A673 (cell line): ENCODE measurements at places on chromosomes 4 and X. TPM values are rescaled to one million over a fixed set of nuclear protein-coding genes. Genes with fewer than 3 reads are reported as not detected.

The EDA2R gene
- total RNA-seq, result 0.09 TPM in 1 of 2 replicates, not detected in the other

DNA sequence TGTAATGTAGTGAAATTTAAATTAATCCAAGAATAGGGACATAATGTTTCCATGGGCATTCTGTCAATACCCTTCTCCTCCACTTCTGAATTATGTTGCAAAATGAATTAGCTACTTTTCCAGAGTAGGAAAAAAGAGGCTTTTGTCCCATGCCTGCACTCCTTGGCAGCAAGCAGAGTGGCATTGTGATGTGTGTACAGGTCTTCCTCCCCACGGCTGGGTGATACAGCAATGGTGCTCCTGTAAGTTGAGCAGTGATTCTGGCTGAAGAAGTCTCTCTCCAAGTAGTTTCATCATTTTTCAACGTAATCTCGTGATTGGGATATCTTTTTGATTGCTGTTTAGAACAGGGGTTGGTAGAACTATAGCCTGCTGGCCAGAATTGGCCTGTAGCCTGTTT, 59.9 kb downstream of the KIT start:
- no peaks in the 10 kb centered on the region for H3K27me3 ChIP-seq
- DNase-seq, result no peak
- no peaks in the 10 kb centered on the region for H3K4me1 ChIP-seq
- no peaks in the 10 kb centered on the region for H3K36me3 ChIP-seq

The MFAP3L gene
- total RNA-seq, result 7.6 and 8.3 TPM in 2 replicates

DNA sequence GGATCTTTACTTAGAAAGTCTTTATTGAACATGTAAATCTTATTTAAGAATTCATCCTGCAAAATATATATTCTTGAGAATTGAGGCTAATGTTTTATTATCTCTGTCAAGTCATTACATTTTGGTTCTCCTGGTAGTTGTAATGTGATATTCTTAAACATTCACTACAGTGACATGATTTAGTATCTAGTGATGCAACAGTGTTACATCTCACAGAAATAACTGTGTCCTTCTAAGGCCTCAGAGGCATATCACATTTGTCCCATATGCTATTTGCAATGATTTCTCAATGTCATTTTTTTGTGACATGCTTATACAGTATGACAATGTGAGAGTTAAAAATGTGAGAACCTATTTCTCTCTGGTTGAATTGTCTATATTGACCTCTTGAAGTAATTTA, 34.1 kb downstream of the PRRG1 start:
- no peak overlapping the region for H3K4me3 ChIP-seq
- H3K36me3 ChIP-seq, result no peaks in the 10 kb centered on the region
- no peak overlapping the region for H3K27ac ChIP-seq

DNA sequence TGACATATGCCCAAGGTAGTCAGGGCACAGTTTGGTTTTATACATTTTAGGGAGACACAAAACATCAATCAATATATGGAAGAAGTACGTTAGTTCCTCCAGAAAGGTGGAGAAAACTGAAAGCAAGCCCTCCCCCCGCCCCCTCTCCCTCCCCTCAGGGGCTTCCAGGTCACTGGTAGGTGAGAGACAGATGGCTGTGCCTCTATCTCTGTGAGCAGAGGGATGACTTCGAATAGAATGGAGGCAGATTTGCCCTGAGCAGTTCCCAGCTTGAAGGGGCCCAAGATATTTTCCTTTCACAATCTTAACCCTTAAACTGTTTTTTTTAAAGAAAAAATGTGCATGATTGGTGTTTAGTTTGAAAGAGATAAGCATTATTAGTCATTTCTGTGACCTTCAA, 114.0 kb downstream of the PCDH10 start:
- H3K4me3 ChIP-seq, result no peak overlapping the region
- no peaks in the 10 kb centered on the region for H3K4me1 ChIP-seq
- no peak overlapping the region for H3K27ac ChIP-seq
- no peaks in the 10 kb centered on the region for H3K27me3 ChIP-seq
- DNase-seq, result no peak

DNA sequence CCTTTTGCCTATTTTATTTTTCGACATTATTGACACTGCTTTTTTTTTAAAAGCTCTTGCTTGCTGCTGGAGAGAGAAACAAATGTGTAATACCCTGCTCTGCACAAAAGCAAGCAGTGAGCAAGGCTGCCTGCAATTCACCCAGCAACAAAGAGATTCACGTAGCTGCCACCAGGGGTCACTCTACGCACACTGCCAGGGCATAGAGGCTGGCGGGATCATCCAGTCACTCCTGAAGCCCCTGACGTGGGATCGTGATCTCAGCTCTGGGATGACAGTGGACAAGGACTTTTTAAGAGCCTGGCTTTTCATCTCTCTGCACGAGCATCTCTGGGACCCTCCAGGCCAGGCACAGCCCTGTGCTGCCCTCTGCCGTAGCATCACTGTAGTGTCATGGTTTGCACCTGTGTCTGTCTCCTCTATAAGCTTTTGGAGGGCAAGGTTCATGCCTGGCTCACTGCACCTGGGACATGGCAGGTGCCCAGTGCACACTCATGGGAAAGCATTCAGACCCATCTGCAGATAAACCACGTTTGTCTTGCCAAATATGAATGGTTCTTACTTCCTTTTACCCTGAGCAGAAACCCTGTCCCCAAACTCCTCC, 19.8 kb downstream of the C4orf50 start:
- no peak overlapping the region for H3K27ac ChIP-seq
- DNase-seq, result peak; percentile 77
- H3K4me3 ChIP-seq, result no peak overlapping the region
- no peaks in the 10 kb centered on the region for H3K36me3 ChIP-seq
- H3K27me3 ChIP-seq, result peaks cover 34% of the 10 kb centered on the region

DNA sequence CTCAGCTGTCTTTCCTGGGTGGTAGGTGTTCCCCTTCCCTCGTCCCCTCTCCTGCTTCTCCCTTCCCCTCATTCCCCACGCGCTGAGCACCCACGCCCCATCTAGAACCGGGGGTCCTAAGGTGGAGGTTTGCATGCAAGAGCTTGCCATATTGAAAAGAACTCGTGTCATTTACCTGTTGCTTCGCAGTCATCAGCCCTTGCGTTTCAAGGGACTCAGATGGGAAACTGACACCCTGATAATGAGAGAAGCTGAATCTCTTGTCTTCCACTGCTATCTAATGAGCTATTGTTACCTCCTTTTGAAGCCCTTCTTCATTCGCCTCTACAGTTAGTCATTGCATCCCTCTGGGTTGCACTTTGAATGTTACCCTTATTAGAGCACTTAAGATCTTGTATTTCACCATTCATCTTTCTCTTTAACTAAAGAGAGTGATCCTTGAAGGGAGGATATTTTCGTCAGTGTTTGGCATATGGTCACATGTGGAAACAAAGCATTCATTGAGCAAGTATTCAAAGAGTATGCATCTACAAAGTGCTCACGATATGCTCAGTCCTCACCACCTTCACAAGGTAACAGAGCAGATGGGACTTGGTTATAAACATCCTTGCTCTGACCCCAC, 25.7 kb downstream of the ARL9 start:
- DNase-seq, result no peak
- no peaks in the 10 kb centered on the region for H3K4me1 ChIP-seq
- H3K4me3 ChIP-seq, result peak overlapping the region; percentile 46
- H3K36me3 ChIP-seq, result no peaks in the 10 kb centered on the region

GRCh38 chrX:41728125-41728524, 4.1 kb downstream of the GPR82 start:
- no peaks in the 10 kb centered on the region for H3K4me1 ChIP-seq
- H3K4me3 ChIP-seq, result no peak overlapping the region
- no peaks in the 10 kb centered on the region for H3K36me3 ChIP-seq
- no peak overlapping the region for H3K27ac ChIP-seq
- no peak for DNase-seq

The AGTR2 gene
- total RNA-seq, result not detected in 2 replicates

The HERC5 gene
- 0.54 and 1.2 TPM in 2 replicates for total RNA-seq

DNA sequence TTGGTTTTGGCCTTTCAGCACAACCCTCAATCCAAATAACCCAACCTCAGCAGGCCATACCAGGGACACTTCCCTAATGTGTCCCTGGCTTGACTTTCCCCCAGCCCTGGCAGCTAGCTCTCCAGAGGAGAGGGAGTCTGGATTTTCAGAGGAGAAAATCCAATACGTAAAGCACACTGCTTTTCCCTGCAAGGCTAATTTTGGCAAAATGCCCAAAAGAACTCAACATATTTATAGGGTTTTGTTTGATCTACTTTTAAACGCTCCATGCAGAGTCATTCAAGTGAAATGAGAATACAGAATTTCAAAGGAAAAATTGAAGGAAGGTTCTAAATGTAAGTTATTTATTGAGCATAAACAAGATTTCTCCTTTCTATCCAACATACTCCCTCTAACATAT, 167.2 kb downstream of the SH3KBP1 start:
- peaks cover 4% of the 10 kb centered on the region for H3K27me3 ChIP-seq
- H3K36me3 ChIP-seq, result no peaks in the 10 kb centered on the region
- no peaks in the 10 kb centered on the region for H3K4me1 ChIP-seq
- no peak for DNase-seq

The TMEM187 gene
- total RNA-seq, result 2.8 and 6.8 TPM in 2 replicates

GRCh38 chr4:149279331-149279730, 536.3 kb downstream of the IQCM start:
- peak overlapping the region; percentile 43 for H3K4me3 ChIP-seq
- H3K27me3 ChIP-seq, result no peaks in the 10 kb centered on the region
- H3K36me3 ChIP-seq, result no peaks in the 10 kb centered on the region
- peaks cover 17% of the 10 kb centered on the region for H3K4me1 ChIP-seq
- peak; percentile 58 for DNase-seq

The SLIT2 gene
- total RNA-seq, result 59.7 and 70.6 TPM in 2 replicates

DNA sequence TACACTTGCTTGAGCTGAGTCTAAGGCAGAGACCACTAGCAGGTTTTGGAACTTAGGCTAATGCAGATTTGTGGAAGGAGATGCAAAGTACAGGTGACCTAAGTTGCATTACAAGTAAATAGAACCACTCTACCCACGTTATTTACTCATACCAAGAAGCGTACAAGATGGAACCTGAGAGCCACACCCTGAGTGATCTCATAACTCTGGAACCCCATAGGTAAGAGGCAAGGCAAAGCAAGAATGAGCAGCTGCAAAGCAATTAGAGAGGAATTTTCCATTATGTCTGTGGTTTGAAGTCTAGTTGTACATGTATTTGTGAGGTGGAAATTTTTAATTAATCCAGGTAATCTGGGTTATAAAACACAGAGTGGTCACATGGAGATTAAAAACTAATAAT, 55.4 kb downstream of the CC2D2A start:
- DNase-seq, result no peak
- H3K4me3 ChIP-seq, result no peak overlapping the region
- peaks cover 5% of the 10 kb centered on the region for H3K4me1 ChIP-seq
- no peaks in the 10 kb centered on the region for H3K36me3 ChIP-seq
- no peaks in the 10 kb centered on the region for H3K27me3 ChIP-seq
- no peak overlapping the region for H3K27ac ChIP-seq

DNA sequence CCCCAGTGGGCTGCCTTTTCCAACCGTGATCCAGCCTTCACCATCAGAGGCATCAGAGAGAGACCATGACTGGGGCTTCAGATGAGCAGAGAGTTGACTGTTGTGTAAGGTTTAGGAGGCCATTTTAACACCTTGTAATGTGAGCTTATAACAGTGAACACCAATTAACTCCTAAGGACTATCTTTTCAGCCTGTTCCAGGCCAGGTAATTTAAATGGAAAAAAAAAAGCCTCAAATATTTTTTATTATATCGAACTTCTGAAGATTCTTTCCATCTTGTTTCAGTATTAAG, 13.3 kb upstream of the ELOVL6 start:
- H3K27me3 ChIP-seq, result no peaks in the 10 kb centered on the region
- H3K36me3 ChIP-seq, result no peaks in the 10 kb centered on the region
- H3K27ac ChIP-seq, result no peak overlapping the region
- no peaks in the 10 kb centered on the region for H3K4me1 ChIP-seq
- no peak for DNase-seq

DNA sequence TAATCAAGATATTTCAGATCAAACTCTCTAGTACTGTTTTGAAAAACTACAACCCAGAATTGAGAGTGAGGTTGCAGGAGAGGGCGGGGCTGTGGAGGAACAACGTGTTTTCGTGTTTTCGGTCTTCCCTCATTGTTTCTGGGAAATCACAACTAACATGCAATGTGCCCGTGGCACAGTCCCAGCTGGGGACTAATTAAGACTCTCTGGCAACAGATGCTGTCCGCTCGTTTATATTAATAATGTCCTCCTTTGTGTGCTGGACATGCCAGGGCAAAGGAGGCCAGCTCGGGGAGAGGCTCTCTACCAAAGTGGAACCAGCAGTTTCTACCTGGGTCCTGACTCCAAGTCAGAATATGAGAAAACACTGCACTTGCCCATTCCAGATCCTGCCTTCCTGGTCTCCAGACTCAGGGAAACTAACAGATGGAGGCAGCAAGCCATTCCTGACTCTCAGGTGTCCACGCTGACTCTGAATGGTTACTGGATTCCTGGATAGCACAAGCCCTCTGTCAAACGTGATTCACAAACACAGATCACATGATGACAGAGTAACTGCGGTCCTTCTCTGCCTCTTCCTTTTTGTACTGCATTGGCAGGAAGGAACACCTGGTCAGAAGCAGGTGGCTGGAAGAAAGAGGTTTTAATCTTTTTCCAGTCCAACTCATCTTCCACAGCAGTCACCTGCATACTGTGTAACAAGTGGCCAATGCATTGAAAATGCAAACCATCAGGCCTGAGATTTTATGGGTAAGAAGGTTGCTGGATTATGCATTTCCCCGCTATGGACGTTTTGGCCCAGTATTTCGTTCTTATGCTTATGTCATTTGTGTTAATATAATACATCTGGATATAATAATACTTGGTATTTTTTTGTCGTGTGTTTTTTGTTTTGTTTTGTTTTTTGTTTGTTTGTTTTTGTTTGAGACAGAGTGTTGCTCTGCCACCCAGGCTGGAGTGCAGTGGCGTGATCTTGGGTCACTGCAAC, 65.0 kb downstream of the COQ2 start:
- H3K27ac ChIP-seq, result no peak overlapping the region
- DNase-seq, result no peak
- no peaks in the 10 kb centered on the region for H3K36me3 ChIP-seq
- H3K27me3 ChIP-seq, result no peaks in the 10 kb centered on the region
- H3K4me1 ChIP-seq, result no peaks in the 10 kb centered on the region

The LRP2BP gene
- total RNA-seq, result 0.19 TPM in 1 of 2 replicates, not detected in the other

DNA sequence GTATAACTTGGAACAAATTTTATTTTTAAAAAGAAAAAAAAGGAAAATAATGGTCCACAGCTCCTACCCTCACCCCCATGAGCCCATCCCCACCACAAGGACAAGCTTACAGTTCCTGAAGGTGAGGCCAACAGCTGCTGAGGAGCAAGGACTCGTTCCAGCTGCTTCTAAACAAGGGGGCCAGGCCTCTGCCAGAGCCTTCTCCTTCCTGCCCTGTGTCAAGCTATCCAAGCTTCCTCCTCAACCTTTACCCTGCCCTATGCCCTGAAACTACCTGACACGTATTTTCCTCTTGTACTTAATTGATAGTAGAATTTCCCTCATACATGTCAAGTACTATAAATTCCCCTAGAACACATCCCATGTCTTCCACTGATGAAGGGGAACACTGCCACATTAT, 8.8 kb downstream of the SH3D19 start:
- no peak overlapping the region for H3K4me3 ChIP-seq
- H3K27ac ChIP-seq, result no peak overlapping the region
- DNase-seq, result no peak
- no peaks in the 10 kb centered on the region for H3K4me1 ChIP-seq
- H3K36me3 ChIP-seq, result no peaks in the 10 kb centered on the region
